ENCODE measurements at places on chromosomes 7 and 10. TPM values are rescaled to one million over a fixed set of nuclear protein-coding genes. Genes with fewer than 3 reads are reported as not detected.

GRCh38 chr7:29749701-29750321, 56.5 kb upstream of the WIPF3 start:
- no peak for DNase-seq

DNA sequence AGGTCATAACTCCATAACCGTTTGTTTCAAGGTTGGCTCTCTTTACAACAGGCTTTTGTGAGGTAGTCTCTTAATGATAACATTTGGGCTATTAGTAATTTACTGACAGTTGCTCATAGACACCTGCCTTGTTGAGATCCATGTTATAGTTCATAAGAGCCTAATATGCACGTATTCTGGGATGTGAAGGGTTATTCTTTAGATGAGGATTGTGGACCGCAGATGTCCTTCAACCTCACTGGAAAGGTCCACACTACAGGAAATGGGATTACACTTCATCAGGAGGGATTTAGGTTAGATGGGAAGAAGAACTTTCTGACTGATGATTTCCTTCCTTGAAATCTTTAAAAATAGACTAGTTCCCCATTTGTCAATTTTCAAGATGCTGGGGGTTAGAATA, 62.8 kb downstream of the SAMD9 start:
- DNase-seq, result no peak

Gene IFIT3
- 8.5 TPM for total RNA-seq

DNA sequence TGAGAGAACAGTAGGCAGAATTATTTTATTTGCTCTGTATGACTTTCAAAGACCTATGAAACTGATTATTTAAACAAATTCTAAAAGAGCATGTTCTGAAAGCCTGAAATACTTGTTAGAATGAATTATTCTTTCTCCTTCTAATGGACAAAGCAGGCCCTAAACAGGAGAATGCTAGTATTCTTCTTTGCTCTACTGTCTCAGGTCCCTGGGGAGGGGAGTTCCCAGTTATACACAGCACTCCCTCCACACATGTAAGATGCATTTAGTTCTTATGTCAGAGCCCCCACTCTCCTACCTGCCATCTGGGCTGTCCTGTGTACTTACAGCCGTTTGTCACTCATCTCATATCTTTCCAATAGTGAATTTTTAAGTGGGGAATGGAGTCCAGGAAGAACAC, 633.5 kb upstream of the ANKRD30A start:
- DNase-seq, result no peak

DNA sequence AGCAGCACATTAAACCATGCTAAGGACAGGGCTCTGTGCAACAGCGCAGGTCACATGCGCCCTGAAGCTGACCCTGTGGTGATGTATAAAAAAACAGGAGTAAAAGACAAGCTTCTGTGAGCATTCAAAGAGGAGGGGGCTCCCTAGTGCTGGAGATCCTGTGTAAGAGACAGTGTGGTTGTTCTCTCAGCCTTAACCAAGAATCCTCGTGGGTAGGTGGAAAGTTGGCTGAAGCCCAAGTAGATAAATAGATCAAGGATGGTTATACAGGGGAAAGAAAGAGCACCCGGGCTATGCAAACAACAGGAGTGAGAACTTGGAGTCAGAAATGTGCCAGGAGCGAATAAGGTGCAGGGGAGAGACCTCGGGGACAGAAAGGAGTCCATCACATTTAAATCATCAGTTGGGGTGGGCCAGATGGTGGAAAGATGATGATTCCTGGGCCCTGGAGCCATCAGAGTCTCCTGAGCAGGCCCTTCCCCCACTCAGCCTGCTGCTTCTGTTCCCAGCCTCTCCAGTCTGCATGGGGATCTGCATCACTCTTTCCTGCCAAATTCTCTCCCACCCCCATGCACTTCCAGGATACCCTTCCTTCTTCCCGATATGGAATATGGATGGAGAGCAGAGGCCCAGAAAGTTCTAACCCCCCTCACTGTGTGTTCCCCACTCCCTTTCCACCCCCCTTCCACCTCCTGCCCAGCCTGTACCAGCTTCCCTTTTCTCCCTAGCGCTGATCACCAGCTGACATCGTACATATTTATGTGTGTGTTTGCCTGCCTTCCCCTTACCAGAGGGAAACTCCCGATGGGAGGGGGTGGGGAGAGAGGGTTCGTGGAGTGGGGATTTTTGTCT, 78.1 kb upstream of the PRR15 start:
- DNase-seq, result no peak

Gene RPEL1
- not detected for total RNA-seq

GRCh38 chr10:99930731-99931550, 78.8 kb downstream of the DNMBP start:
- peak; percentile 89 for DNase-seq

GRCh38 chr10:99551158-99551557, 18.4 kb downstream of the NKX2-3 start:
- DNase-seq, result no peak

GRCh38 chr7:155644971-155645509, 579 bp downstream of the RBM33 start:
- peak; percentile 37 for DNase-seq

GRCh38 chr7:17405786-17406185, 107.3 kb downstream of the AHR start:
- DNase-seq, result no peak

DNA sequence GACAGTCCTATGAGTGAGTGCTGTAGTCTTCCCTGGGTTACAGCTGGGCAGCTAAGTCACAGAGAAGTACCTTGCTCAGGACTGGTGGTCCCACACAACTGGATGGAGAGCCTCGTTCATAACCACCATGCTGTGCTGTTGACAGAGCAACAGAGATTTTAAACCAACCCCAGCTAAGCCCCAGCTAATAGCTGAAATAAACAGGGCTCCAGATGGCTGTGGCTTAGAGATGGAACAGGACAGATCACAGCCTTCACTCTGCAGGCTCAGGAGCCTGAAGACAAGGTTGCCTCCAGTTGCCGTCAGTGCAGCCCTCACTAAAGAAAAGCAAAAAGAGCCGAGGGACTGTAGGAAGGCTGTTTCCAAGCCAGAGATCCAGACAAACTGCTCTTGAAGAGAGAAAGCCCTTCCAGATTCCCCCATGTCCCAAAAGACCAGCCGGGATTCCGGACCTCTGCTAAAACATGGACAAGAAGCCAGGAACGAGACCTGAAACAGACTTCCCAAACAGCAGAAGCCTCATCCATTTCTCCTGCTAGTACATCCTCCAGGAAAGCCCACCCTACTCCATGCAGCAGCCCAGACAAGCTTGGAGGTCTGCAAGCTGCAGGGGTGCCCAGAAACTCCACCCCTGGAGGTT, 4.2 kb downstream of the HTRA1 start:
- DNase-seq, result no peak

Gene NIPSNAP2
- total RNA-seq, result 178 TPM

DNA sequence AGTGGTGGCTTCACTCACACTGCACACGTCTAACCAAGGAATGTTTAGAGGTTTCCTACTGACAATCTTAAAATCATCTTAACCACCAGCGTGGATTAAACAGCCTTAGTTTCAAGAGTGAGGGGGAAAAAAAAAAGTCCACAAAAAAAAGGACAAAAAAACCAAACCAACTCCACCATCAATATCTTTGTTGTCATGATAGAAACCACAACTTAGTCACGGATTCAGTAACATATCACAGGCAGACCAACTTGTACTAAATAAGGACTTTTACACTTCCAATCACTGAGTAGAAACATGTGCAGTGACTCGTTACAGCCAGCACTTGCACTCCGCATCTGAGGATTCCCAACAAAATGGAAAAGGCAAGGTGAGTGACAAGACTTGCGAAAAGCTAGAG, 46.5 kb downstream of the FAM171A1 start:
- no peak for DNase-seq

- no peak for DNase-seq
Observed at GRCh38 chr7:141558544-141559183, 7.5 kb downstream of the AGK start.

Gene PNLIP
- not detected for total RNA-seq

- DNase-seq, result no peak
Observed at GRCh38 chr7:116231949-116232348, 21.6 kb downstream of the TES start.

Gene SLC18A3
- not detected for total RNA-seq

DNA sequence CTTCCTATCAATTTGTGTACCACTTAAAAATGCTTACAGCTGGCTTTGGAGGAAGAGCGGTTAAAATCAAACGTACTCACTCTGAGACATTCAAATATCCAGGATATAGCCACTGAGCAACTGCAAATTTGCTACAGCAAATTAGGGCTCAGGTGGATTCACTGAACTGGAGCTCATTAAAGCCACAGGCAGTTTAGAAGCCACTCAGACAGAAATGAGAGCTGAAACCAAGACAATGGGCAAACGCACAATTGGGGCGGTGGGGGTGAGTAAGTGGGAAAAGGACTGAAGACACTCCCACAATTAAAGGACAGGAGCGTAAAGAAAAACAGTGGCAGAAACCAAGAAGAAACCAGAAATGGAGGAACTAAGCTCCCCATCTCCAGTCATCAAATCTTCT, 20.5 kb downstream of the MPP7 start:
- DNase-seq, result no peak

GRCh38 chr7:74032624-74033371, 4.8 kb downstream of the ELN start:
- DNase-seq, result no peak

Gene TDRD1
- total RNA-seq, result 0.67 TPM

DNA sequence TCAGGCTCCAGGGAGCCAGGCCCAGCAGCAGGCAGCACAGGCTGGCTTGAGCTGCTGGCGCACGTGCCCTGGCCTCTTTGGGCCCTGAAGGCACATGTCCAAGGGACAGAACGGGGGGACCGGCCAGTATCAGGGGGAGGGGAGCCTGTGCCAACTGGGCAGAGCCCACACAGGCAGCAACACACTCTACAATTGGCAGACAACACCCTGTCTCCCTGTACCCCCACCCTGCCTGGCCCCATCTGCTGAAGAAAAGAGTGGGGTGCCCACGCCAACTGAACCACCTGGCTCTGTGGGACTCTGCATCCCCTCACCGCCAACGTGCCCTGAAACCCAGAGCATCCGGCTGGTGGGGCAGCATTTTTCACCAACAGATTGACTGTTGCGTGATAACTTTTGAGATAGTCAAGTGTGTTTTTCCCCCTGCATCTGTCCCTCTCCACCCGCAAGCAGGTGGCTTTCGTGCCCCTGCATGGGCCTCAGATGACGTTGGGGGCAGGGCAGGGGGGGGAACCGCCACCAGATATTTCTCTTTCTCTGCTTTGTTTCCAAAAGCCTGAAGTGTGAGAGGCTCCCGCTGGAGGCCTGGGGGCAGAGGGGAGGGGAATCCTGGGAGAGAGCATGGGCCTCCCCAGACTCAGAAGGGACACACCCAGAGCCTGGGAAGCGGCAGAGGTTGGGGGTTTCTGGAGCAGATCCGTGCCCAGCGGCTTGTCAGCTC, 21.8 kb downstream of the SLIT1 start:
- DNase-seq, result no peak

DNA sequence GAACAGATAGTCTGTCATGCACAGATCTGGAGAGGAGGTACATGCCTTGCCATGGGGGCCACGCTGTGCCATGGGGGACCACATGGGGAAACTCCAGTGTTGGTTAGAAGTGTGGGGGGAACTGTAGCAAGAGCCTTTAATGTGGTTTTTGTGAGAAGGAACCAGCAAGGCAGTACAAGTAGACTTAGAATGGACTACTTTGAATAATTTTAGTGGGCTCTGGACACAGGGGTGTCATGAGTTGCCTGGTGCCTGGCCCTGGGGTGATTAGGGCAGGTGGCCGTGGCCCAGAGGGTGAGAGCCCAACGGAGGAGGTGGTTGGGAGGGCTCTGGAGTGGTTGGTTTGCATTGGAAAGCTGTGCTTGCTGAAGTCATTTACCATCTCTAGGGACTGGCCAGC, 77.2 kb downstream of the CXCL12 start:
- no peak for DNase-seq

DNA sequence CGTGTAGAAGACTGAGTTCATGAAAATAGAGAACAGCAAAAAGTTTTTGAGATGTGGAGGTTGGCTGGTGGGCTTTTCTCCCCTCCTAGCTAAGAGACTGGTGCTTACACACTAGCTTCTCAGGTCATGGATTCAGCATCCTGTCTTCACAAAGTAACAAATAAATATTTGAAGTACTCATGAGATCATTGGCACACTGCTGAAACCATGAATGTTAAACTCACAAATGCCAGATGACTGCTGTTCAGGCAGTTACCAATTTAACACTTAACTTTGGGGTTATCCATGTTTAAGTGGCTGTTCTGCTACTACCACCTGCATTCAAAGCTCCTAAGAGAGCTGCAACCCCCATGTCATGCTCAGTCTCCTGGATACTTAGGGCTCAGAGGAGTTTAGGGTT, 119.0 kb upstream of the BET1 start:
- DNase-seq, result no peak

All from thyroid gland (tissue), 4 donors.